NCI-H187 treated with DMSO at 0.1 percent for 48 hours (cell line): ENCODE measurements at places on chromosomes 11 and 22.

GRCh38 chr11:124535552-124536232, 7.8 kb downstream of the OR8B12 start:
- no peak for DNase-seq

DNA sequence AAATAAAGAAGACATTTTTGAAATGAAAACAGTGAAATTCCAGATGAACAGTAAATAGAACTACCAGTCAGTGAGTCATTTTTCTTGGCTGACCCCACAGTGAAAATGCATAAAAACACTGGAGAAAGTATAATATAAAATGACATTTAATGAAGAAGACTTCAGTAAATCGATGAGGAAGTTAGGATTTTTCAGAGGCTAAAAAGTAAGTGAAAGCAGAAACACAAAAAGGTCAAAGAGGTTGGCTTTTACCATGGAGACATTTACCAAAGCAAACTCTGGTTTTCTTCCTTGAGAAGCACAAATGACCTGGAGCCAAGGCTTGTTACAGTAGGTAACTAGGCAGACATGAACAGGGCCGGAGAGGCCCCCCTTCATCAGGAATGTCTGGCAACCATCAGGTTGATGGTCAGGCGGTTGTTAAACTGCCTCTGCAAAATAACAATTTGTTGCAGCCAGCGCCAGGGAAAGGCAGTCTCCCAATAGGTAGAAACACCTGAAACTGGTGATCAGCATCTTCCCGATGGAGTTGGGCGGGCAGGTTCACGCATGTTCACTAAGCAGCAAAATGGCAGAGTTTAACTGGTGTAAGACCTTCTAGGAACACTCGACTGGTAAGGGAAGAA, 16.7 kb upstream of the TMEM123 start:
- DNase-seq = no peak

GRCh38 chr22:43988116-43988820, 33.0 kb downstream of the SAMM50 start:
- DNase-seq = no peak

DNA sequence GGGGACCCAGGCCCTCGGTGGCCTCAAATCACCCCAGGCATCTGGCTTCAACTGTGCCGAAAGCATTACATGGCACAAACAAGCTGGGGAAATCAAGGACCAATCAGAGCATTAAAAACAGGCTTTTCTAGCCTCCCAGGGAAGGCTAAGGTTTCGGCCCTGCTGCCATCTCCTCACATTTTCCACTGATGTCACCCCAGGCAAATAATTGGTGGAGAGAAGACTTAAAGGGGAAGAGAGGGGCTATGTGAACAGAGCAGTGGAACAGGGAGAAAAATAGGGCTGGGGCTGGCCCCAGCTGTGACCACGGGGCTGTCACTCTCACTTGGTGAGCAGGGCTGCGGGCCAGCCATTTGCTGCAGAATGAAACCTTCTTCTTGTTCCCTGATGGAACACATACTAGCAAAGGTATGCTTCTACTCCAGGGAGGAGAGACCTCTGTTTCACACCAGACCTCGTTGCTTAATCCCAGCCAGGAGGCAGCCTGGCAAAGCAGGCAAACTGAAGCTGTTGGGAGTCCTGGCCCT, 581.3 kb downstream of the SOX6 start:
- no peak for DNase-seq

- DNase-seq = no peak
Observed at GRCh38 chr22:46436595-46437175, 100.7 kb downstream of the CELSR1 start.

DNA sequence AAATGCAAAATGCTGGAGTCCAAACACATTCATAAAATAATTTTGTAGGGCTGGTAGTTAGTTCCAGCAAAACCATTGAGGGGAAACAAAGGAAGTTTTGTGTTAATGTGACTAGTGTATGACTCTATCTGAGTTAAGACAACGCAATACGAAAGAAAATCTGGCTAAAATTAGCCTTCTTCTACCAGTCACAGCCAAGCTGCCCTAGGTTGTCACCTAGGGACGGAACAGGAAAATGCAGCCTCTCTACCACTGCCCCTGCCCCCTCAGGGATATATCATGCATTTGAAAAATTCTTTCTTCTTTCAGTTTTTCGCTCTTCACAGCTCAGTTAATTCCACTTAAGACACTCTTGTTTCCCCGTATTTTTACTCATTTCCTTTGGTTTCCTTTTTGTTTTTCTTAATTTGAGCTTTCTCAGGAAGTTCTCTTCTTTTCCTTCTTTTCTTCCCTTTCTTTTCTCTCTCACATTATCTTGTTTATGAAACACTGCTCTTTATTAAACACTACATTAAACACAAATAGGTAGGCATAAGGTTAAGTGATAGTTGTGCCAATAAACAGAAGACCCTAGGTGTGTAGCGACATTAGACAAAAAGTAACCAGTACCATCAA, 30.6 kb downstream of the KIRREL3 start:
- DNase-seq = no peak

DNA sequence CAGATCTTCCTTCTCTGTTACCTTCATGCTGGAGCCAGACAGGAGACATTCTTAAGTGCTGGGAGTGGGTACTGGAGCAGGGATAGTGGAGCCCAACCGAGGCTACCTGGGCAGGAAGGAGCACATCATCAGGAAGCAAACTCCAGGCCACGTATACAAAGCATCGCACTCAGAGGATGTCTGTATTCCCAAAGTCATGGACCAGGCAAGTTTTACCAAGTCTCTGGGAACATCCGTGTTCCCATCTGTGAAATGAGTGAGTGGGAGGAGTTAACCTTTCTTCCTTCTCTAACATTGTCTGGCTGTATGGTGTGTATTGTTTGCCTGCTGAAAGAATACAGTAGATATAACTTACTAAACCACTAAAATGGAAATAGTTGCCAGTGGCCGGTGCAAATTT, 175.0 kb upstream of the TMEM45B start:
- no peak for DNase-seq

- DNase-seq = no peak
Observed at GRCh38 chr11:117175781-117176180, 2.8 kb upstream of the SIDT2 start.

- no peak for DNase-seq
Observed at GRCh38 chr11:7671347-7672215, 1.7 kb downstream of the CYB5R2 start.

GRCh38 chr11:36037031-36037430, 93.2 kb downstream of the LDLRAD3 start:
- DNase-seq = no peak

GRCh38 chr11:35855671-35856070, 88.2 kb upstream of the LDLRAD3 start:
- DNase-seq = no peak
